M059J (cell line): ENCODE measurements at places on chromosomes 11 and 22.

DNA sequence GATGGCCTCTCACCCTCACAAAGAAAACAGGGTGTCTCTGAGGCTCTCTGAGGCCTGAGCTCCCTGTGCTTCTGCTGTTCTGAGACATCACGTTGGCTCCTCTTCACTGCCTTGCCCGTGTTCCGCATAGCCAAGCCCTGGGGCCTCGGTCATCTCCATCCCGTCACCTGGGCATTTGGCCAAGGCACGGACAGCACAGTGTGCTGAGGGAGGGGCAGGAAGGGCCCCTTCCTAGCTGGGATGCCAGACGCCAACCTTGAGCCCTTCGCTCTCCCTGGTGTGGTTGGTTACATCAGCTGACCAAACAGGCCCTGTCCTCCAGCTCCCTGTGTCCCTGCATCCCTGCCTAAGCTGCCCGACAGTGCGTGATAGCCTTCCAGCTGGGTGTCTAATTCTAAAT is 25.9 kb downstream of the MOV10L1 start:
- peak; percentile 89 for DNase-seq

DNA sequence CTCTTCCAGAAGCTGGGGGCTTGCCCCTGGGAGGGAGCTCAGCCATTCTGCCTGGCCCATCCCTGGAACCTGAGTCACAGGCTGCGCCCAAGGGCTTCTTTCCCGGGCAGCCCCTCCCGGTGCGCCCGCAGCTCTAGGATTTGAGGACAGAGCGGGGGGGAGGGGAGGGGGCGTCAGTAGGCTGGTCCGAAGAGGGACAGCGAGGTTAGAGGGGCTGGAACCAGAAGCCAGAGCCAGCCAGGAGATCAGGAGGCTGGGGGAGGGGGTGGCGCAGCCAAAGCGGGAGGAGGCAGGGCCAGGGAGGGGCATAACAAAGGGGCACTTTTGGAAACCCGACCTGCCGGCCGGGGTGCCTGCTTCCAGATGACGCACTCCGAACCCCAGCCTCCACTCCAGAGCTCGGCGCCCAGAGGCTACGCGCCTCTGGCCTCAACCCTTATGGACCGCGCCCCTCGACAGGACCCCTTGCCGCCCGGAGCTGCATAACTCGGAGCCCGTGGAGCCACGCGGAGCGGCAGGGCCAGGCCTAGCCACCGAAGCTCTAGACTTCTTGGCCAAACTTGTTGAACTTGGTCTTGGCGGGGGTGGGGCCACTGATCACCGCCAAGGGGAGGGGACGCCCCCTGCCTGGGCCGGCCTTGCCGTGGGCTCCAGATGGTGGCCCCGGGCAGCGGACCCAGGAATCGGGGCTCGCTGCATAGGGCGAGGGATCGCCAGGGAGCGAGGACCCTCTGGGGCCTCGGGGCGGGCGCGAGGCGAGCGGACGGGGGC is 744 bp downstream of the PACSIN3 start:
- peak; percentile 35 for DNase-seq

DNA sequence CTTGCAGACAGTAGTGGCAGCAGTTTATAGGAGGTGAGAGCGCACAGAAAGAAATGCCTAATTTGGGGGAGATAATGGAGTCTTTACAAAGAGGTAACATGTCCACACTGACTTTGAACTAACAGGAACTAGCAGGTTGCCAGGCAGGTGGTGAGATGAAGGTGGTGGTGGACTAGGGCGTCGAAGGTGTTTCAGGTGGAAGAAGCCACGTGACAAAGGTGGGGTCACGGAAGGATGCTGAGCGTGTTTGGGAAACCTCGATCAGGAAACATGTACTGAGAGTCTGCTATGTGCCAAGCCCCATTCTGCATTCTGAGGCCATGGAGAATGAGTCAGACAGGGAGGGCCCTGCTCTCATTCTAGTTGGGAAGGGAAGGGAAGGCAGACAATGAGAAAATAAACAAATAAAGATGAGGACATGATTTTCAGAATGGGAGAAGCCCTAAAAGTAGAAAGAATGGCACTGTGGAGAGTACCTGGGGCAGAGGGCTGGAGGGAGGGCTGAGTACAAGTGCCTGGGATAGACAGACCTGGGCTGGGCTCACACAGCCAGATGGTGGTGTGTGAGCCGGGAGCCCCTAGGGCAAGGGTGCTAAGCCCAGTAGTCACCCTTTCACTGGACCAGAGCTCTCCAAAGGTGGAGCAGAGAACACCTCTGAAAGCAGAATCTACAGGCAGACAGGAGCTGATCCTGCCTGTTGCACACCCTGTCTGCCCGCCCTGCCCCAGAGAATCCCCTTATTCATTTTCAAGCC is 16.2 kb upstream of the NNMT start:
- DNase-seq = peak; percentile 58

- DNase-seq = peak; percentile 25
These were observed 25.7 kb upstream of the OAF start for GRCh38 chr11:120184946-120185705.

DNA sequence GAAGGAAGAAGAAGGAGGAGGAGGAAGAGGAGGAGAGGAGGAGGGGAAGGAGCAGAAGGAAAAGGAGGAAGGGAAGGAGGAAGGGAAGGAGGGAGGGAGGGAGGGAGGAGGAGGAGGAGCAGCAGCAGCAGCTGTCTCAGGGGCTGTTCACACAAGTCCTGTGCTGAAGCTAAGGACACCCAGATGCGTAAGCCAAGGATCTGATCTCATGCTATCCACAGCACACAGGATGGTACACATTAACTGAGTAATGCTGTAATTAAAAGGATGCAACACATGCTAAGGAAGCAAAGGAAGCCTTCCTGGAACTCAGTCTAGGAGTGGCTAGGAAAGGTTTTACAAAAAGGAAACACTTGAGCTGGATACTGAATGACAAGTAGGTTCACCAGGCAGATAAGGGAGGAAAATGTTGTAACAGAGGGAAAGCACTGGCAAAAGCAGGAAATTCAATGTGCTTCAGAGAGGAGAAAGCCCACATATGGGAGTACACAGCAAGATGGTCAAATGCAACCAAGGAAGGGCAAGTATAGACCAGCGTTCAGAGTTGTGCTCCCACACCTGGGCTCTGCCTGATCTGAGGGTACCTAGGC is 32.0 kb downstream of the TRIM66 start:
- DNase-seq = no peak

GRCh38 chr22:23047742-23048141 is 22.6 kb upstream of the GNAZ start:
- DNase-seq = no peak

DNA sequence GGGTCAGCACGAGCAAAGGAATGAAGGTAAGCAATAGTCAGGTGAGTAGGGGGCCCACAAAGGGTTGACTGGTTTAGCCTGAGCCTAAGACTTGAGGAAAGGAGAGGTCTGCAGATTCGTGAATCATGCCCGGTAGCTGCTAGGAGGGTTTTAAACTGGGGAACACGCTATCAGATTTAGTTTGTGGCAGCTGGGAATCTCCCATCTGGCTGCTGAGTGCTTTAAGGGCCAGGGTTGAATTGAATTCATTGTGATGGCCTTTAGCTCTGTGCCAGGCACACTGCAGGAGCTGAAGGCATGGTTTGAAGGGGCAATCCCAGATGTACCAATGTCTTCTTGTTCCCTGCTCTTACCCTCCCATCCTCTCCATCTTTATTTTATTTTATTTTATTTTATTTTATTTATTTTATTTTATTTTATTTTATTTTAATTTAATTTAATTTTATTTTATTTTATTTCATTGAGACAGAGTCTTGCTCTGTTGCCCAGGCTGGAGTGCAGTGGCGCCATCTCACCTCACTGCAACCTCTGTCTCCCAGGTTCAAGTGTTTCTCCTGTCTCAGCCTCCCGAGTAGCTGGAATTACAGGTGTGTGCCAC is 1.9 kb upstream of the NECTIN1 start:
- no peak for DNase-seq

- peak; percentile 37 for DNase-seq
These were observed 32.0 kb downstream of the PDE2A start for GRCh38 chr11:72642043-72642883.

DNA sequence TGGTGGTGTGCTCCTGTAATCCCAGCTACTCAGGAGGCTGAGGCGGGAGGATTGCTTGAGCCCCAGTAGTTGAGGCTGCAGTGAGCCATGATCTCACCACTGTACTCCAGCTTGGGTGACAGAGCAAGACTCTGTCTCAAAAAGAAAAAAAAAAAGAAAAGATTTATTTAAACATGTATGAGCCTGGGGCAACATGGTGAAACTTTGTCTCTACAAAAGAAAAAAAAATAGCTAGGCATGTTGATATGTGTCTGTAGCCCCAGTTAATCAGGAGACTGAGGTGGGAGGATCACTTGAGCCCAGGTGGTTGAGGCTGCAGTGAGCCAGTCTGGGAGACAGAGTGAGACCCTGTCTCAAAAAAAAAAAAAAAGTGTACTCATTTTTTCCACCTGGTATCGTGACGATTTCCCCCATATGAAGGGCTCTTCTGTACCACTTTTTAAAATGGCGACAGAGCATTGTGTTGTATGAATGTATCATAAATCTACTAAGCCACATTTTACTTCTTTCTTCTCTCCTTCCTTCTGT is 16.4 kb upstream of the KCTD14 start:
- peak; percentile 37 for DNase-seq

- no peak for DNase-seq
These were observed 4.2 kb downstream of the NXF1 start for GRCh38 chr11:62801071-62801470.

DNA sequence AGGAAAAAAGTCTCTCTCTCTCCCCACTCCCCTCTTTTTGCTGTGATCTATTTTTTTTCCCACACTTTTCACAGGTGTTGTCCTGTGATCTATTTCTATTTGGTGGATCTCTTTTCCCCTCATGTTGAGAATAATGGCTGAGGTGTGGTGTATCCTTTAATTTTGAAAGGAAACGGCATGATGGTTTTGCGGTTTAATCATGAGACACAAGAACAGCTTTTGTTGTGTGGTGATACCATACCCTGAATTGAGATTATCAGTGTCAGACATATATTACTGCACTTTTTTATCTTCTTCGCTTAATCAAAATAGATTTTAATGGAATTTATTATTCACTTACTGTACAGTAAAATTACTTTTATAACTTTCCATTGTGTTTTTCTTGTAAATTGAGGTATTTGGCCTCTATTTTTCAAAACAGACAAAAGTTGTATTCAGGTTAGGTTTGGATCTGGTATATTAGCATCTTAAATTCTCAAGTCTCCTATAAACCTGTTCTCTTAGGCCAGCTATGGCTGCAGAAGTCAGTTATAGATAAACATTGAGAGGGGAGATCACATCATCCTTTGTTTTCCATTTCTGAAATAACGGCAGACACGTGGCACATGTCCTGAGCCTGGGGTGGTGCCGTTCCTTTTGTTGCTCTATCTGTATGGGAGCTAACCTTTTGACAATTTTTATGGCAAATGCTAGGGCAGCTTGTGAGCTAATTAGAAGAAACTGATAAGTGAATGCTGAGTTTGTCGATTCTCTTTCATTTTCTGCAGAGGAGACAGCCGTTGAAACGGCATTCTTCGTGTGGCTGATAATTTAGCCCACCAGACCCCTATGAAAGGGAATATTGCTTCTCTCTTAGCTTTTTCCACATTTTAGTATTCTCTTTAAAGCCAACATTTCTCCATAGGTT is 25.8 kb downstream of the NF2 start:
- DNase-seq = no peak

DNA sequence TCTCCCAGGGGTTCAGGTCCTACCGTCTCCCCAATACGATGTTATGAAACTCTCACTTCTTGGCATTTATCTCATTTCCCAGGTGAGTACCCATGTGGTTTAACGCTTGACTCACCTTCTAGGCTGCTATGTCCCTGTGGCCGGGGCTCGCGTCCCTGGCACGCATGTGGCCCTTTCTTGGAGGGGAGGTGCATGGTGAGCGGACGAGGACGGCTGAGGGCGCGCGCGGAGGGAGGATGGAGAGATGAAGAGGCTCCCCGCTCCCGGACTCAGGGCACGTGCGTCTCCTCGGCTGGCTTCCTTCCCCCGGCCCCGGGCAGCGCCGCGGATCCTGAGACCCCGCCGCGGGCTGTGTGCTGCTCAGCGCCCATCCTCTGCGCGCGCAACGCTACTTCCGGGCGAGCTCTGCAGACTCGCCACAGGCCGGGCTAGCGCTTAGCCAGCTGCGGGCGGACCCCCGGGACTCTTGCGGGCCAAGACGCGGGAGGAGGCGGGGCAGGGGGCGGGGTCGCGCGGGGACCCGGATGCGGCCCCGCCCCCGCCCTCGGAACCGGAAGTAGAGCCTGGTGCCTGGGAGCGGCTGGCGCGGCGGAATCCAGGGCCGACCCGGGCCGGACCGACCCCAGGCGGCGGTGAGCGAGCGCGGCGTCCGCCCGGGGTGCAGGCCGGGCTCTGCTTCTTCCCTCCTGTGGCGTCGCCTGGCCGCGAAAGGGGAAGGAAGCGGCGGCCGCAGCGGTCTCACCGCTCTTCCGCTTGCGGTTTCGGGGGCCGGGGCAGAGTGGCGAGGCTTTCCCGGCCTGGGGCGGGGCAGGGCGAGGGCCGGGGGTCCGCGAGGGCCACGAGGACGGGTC is at the start of gene CTTN:
TSS of gene CTTN (plus strand) at position 547 of the 851 bp plus-strand sequence. CDS start 8,769 bp downstream, outside the sequence.
- peak; percentile 72 for DNase-seq

- no peak for DNase-seq
These were observed 424.6 kb downstream of the BRD1 start for GRCh38 chr22:49403102-49403501.

- DNase-seq = peak; percentile 25
These were observed 8.7 kb downstream of the PTH start for GRCh38 chr11:13486926-13487660.

- peak; percentile 49 for DNase-seq
These were observed 7.6 kb upstream of the KCTD17 start for GRCh38 chr22:37043828-37044538.
